Foreskin keratinocyte (primary cell): ENCODE measurements at places on chromosomes 12 and 14. TPM values are rescaled to one million over a fixed set of nuclear protein-coding genes. Genes with fewer than 3 reads are reported as not detected.

Gene FAM90A1
- total RNA-seq, result 0.28 and 0.41 TPM in 2 replicates

Gene DAO
- not detected in 2 replicates for total RNA-seq

Gene MMP17
- 20.1 and 39.2 TPM in 2 replicates for total RNA-seq

Gene ADCY4
- total RNA-seq, result 0.49 and 1.1 TPM in 2 replicates

Gene PCED1B
- total RNA-seq, result 3.4 and 4.8 TPM in 2 replicates

Gene SP7
- not detected in 2 replicates for total RNA-seq

Gene PHETA1
- total RNA-seq, result 5.1 and 5.4 TPM in 2 replicates
